ENCODE measurements at places on chromosomes 7 and 10.

DNA sequence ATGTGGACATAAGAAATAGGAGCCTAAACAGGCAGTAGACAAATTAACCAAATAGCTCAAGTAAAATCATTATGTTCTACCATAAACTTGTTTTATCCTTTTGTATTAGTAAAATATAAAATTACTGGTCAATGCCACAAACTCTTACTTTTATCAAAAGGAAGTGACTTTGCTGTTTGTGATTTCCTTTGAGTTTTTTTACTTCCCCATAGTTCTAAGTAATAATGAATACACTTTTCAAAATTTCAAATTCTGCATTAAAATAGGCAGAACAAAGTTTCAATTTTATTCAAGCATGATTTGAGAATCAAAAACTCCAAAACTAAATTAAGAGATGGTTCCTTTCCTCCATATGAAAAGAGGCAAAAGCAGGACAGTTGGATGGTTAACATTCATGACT, 139.7 kb upstream of the ABCB5 start:
- no peak for DNase-seq

GRCh38 chr7:101381549-101382111, 19.0 kb downstream of the COL26A1 start:
- no peak for DNase-seq

GRCh38 chr7:143878884-143879283, 23.1 kb downstream of the TCAF1 start:
- DNase-seq: no peak

- DNase-seq: no peak
These were observed 117.9 kb upstream of the KLF6 start for GRCh38 chr10:3902809-3903410.

DNA sequence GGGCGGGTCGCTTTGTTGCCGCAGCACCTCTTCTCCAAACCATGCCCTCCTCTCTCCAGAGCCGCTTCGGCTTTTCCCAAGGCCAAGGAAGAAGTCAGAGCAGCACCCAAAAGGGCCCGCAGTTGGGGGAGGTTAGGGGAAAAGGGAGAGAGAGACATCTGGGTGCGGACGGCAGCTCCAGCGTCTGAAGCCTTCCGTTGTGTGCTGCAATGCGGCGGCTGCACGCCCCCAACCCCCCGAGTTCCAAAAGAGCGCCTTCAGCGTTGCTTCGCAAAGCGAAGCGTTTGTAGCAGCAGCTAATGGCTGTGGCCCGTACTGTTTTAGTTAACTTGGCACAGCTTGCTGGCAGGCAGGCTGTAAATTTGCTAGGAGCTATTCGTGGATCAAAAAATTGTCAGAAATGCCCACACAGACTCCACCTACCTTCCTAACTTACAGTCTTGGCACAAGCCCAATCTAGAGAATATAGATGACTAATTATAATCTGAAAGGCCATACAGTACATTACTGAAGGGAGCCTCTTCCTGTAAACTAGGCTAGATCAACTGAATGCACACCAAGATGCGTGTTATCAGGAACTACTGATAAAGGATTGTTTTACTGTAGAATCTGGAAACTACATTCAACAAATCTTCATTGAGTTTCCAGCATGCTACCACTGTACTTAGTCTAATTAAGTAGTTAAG, 1.1 kb upstream of the KBTBD2 start:
- peak; percentile 41 for DNase-seq

DNA sequence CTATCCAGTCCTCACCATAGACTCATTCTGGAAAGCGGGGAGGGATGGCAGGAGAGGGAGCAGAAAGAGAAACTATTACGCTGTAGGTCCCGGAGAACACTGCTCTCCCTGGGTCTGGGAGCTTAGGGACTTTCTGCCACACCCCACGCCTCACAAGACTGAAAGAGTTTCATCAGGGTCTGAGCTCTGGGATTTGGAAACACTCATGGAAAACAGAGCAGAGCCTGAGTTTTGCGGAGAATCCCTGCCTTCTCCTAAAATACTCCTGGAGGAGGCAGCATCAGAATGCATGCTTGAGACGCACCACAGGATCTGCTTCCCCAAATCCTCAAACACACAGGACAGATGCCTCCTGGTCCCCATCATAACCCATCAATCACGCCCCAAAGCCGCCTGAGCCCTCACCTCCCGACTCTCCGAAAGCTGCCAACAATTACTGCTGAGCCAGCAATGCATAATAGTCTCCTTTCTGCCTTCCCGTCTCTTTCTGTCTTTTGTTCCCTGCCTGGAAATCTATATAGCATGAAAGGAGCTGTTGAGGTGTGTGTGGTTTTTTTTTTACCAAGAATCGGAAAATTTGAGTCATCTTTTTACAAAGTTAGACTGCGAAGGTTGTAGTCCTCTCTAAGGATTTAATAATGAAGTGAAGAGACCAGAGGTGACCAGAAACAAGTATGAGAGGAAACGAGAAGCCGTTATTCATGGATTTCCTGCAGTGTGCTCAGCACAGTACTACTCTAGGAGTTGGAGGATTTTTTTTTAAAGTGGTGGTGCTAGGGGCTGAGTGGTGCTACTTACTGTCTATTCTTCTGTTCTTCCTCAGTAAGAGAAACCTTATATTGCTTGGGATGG, 37.7 kb downstream of the ASB13 start:
- no peak for DNase-seq

GRCh38 chr7:124364283-124364682, 331.4 kb upstream of the TMEM229A start:
- DNase-seq: no peak

DNA sequence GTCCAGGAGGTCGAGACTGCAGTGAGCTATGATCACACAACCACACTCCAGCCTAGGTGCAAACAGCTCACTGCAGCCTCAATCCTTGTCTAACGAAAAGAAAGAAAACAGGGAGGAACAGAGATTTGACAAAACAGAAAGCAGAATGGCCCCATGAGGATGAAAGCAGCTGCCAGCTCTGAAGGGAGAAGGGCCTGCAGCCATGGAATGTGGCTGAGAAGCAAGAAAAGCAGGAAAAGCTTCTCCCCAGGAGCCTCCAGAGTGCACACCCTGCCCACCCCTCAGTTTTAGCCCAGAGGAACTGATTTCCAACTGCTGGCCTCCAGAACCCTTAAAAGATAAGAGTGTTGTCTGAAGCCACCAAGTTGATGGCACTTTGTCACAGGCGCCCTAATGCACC, 13.0 kb downstream of the ESYT2 start:
- DNase-seq: no peak

DNA sequence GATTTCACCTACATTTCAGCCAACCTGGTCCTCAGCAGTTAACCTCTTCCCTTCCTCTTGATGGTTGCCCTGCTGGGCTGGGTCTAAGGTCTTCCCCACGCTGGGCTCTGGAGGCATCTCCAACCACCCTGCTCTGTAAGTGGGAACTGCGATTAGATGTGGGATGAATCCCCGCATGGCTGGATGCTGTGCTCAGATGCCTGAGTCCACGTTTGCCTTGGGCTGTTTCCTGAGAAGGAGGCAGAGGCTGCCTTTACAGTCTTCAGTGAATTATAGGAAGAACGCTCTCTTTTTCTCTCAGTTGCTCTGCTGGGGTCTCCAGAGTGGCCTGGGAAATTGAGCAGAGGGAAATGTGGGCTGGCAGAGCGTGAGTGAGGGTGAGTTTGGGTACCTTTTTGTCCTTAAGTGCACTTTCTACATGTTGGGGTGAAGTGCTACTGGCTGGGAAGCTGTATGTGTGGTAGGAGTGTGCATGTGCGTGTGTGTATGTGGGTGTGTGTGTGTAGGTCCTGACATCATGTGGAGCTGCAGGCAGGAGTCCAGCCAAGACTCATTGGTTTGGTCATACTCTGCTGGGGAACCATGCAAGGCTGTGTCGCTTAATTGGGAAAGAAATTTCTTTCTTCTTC, 1.5 kb downstream of the GIMAP8 start:
- peak; percentile 23 for DNase-seq

GRCh38 chr10:14560274-14560673, 214.4 kb downstream of the FAM107B start:
- DNase-seq: no peak

DNA sequence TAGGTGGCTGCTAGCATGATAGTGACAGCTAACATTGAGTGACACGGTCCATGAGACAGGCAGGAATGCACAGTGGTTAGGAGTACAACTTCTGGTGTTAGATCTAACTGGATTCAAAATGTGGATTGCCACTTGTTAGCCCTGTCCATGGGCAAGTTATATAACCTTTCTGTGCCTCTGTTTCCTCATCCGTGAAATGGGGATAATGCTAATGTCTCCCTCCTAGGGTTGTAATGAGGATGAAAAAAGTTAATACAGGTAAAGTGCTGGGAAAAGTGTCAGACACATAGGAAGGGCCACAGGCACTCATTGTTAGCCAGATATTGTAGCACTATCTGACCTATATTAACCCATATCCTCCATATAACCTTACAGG, 41.8 kb downstream of the TACR2 start:
- no peak for DNase-seq

GRCh38 chr7:74202841-74203556, 6.8 kb upstream of the LAT2 start:
- DNase-seq: no peak

GRCh38 chr10:122476333-122476695, 15.0 kb downstream of the HTRA1 start:
- no peak for DNase-seq

DNA sequence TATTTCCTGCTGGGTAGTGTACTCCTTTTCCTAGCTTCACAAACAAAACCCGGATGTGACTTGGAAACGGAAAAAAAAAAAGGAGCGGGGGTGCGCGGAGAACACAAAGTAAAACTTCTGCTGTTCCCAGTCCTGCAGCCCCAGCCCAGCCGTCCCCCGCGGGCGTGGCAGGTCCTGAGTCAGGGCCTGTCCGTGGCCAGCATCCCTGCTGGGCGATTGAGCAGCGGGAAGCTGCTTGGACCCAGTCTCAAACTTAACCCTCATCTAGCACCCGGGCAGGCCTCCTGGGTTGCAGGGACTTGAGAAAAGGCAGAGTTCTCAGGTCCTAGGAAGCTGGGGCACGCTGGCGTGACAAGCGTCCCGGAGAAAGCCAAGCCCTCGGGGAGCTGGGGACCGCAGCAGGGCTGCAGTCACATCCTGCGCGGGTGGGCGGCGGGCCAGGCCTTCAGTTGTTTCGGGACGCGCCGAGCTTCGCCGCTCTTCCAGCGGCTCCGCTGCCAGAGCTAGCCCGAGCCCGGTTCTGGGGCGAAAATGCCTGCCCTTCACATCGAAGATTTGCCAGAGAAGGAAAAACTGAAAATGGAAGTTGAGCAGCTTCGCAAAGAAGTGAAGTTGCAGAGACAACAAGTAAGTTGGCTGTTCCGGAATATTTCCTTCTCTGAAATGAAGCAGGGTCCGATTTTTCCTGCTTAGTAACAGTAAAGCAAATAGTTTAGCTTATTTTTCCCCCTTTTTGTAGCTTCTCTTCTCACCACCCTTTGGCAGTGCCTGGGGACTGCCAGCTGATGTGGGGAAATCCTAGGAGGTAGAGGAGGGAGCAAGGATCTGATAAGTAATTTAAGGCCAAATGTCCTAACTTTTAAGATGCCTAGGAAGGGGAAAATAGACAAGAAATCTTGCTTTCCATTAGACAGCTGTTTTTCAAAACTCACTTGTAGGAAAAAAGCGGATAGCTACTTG, at the start of gene GNG11:
Gene GNG11, plus strand, starts transcription at position 129 of the 960 bp plus-strand sequence. Its CDS starts 403 bp downstream, at position 532.
- no peak for DNase-seq

GRCh38 chr7:79453558-79454360, at the start of gene MAGI2:
Gene MAGI2, minus strand, starts transcription at chr7:79453667. Its CDS starts 347 bp downstream, at chr7:79453320.
- no peak for DNase-seq

- no peak for DNase-seq
These were observed 87.5 kb upstream of the ZNF92 start for GRCh38 chr7:65285906-65286864.

GRCh38 chr10:124802313-124802675, 675 bp downstream of the ABRAXAS2 start:
- no peak for DNase-seq

DNA sequence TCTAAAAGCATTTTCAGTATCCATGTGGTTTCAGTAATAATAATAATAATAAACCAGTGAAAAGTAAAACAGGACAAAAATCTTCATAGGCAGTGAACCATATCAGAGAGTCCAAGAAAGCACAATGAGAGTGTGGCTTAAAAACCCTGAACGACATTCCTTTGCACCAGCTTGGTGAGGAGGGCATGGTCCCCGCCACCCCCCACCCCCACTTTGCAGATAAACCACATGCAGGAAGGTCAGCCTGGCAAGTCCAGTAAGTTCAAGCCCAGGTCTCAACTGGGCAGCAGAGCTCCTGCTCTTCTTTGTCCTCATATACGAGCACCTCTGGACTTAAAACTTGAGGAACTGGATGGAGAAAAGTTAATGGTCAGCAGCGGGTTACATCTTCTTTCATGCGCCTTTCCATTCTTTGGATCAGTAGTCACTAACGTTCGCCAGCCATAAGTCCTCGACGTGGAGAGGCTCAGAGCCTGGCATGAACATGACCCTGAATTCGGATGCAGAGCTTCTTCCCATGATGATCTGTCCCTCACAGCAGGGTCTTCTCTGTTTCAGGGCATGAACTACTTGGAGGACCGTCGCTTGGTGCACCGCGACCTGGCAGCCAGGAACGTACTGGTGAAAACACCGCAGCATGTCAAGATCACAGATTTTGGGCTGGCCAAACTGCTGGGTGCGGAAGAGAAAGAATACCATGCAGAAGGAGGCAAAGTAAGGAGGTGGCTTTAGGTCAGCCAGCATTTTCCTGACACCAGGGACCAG, 172.5 kb downstream of the EGFR start:
- no peak for DNase-seq

GRCh38 chr7:139682136-139683013, 95.4 kb downstream of the HIPK2 start:
- DNase-seq: no peak

GRCh38 chr7:44235582-44236332, 35.0 kb downstream of the YKT6 start:
- DNase-seq: no peak

- no peak for DNase-seq
These were observed 1.3 kb upstream of the CLDN12 start for GRCh38 chr7:90401989-90402388.

- no peak for DNase-seq
These were observed 60.7 kb upstream of the EXOC6 start for GRCh38 chr10:92787557-92788152.

GRCh38 chr7:103593691-103594090, 147.7 kb upstream of the SLC26A5 start:
- DNase-seq: no peak

DNA sequence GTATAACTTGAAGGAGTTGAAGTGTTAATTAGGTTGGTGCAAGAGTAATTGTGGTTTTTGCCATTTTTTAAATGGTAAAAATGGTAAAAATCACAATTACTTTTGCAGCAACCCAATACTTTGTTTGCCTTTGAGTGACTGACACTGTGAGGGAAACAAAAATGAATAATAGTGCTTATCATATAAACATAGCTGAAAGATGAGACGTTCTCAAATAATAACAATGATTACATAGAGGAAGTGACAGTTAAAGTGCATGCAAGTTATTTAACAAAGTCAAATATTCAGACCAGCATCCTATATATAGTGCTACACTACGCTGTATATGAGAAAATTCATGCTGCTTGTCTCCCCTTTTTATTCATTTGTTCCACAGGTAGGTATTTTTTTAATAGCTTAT, 4.7 kb upstream of the HBP1 start:
- no peak for DNase-seq

DNA sequence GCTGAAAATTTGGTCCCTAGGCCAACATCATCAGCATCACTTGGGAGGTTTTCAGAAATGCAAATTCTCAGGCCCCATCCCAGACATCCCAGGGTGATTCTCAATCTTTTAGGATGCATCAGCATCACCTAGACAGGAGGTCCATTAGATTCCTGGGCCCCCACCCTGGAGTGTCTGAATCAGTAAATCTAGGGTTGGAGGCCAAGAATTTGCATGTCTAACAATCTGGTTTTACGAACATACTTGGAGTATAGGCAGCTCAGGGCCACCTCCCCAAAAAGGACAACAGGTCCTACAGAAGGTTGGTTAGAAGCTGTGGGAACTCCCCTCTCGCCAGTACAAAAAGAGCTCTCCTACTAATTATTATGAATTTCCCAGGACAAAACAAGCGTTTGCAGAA, 15.5 kb downstream of the ZC3HAV1 start:
- no peak for DNase-seq
